NCI-H2029 (cell line): ENCODE measurements at places on chromosomes 2 and 18.

DNA sequence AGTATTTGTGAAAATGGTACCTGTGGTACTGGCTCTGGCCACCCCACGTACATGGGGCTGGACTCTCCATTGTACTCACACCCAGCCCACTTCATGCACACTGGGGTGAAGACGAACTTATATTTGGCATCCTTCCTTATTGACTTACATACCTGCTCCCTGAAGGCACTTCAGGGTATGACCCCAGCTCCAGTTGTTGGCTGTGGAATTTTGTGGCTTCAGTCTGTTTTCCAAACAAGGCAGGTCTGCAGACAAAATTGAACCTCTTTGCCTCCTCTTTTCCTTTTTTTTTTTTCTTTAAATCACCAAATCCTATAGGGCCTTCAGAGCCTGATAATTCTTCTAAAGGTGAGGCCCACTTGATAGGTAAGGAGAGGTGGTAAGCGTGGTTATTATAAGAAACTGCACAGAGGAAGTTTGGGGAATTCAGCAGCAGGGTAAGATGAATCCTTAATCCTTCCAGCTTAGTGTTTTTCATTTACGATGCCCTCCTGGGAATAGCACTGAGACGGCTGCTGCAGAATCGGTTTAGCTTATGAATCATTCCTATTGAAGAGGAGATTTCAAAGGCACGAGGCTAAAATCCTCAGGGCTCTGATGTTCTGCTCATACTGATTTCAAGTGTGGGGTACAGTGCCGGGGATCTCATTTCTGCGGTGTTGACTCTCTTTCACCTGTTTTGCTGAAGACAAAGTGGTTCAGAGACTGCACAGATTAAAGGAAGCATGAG, 55.2 kb downstream of the KIF5C start:
- no peak for DNase-seq

DNA sequence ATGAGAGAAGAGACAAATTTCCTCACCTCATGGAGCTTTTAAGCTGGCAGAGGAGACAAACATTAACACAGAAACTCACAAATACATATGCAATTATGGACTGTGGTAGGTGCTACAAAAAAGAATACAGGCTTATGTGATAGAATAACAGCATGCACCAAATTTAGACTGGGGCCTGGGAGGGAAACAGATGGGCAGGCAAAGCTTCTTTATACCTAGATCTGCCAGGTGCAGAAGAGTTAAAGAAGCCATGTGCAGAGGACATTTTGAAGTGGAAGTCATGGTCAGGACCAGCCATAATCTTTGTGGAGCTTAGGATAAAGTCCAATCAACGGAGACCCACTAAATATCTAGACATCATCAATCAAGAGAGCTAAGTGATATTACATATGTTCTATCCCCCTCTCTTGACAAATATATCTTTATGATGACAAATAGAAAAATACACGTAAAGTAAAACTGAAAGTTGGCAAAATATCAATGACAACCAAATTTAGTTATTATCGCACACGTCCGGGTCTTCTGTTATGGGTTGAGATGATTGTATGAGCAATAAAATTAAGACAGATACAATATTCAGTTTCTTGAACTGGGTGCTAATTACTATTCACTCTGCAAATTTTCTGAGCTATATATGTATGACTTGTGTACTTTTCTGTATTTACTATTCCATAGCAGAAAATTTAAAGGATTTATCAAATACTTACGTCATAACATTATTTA, 44.1 kb downstream of the CD28 start:
- no peak for DNase-seq

GRCh38 chr2:127145280-127145895, 38.4 kb upstream of the BIN1 start:
- DNase-seq = no peak

- no peak for DNase-seq
Observed at GRCh38 chr18:76431437-76432273, 63.4 kb downstream of the ZNF516 start.

DNA sequence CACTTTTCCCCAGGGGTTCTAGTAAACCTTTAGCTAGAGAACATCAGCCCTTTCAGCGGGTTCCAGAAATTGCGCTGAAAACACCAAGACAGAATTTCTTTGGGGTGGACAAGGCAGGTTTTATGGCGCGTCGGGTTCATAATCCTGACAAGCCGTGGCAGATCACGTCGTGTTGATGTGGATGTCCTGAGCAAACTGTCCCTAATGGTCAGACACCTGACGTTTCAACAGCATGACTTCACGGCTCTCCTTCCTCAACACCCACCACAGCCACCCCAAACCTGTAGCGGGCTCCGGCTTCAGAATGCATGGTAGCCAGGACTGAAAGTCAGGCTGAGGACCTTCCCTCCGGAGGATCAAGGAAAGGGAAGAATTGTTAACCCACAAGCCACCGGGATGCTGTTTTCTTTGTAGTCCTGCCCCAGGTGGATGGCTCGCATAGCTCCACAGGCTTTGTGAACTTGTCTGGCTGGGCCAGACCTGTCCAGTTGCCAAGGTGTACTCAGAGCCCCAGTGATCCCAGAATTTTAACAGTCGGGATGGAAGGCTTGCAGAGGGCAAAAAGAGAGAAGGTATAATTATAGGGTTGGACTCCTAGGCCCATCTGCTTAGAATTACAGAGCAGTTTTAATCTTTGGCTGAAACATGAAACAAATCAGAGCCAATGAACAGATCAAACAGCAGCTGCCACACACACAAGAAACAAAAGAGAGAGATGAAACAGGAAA, 1.5 kb downstream of the APCDD1 start:
- no peak for DNase-seq

- no peak for DNase-seq
Observed at GRCh38 chr2:121911036-121911435, 155.6 kb downstream of the TSN start.

DNA sequence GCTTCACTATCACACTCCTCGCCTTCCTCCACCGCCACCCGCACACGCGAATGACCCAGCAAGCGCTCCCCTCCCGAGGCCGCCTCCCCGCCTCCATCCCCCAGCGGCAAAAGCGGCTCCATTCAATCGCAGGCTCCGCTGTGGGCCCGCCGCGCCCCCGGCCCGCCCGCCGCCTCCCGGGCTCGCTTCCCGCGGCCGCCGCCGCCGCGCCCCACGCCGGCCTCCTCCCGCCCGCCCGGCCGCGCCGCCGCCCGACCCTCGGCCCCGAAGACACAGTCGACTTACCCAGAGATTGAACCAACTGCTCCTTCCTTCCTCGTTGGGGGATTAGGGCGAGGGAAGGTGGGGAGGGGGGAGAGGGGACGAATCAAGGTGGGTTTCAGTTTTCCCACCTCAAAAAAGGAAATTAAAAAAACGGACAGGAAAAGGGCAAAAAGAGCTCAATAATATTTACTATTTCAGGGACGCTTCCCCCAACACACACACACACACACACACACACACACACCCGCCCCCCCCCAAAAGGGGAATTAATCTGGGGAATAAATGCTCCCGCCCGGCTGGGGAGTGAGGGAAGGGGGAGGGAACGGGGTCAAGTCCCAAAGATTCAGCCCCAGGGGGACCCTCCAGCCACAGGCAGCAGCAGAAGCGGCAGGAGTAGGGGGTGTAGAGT, 743 bp downstream of the XPO1 start:
- DNase-seq = peak; percentile 36

DNA sequence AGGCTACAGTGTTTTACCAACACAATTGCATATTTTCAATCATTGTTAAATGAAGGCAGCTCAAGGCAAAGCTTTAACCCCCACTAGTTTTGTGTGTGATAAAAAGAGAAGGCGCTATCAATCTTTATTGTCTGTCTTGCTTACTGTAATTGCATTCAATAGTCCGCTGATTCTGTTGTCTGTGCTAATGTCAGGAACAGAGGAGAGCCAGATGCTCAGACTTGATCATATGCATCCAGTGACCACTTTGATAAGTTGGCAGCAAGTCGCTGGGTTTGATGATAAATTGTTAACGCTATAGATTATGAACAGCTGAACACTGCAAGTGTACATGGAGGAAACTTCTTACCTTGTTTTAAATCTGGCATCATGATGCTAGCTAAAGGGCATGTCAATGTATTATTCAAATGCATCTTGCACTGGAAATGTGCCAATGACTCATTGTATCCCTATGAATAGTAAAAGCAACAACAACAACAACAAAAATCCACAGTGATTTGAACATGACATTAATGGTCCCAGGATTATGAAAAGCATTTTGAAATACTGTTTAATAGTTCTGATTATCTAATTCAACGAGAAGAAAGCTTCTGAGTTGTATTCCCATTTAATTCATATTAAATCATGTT, 423.5 kb upstream of the FANCL start:
- DNase-seq = no peak

DNA sequence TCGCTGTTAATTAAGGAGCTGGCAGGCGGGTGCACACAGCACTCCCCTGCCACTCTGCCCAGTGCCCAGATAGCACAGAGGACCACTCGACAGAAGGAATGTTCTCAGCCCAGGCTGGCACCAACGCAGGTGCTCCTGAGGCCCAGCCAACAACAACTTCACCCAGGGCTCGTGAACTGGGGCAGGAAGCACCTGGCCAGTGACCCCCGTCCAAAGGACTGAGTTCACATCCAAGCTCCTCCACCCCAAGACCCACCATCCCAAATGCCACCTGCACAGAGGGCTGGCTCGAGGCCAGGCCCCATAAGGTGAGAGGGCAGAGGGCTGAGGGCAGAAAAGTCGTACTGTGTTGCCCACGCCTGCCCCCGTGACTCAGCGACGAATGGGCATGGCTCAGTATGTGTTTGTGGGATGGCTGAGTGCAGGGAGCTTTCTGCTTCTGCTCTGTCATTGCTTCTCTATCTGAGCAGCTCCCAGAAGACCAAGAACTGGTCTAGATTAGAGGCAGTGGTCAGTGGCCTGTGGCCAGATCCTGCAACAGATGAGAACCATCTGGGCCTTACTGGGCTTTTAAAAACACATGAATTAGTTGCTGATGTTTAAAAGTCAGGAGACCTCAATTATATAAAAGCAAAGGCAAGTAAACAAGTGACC, 68.4 kb downstream of the POLR1A start:
- peak; percentile 38 for DNase-seq

DNA sequence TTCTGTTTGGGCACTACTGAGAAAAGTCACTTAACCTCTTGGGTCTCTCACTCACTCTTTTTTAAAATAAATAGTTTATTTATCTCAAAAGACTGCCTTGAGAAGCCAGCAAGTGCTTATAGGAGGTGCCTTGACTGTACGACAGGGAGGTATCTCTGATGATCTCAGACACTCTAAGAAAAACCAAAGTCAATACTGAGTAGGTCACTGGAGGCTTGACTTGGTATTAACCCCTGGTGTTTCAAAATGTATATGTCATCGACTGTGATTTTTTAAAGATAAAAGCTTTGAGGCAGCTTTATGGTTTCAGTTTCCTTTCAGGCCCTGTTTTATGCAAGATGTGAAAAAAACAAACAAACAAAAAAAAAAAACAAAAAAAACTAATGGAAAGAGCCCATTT, 33.7 kb downstream of the MREG start:
- DNase-seq = no peak

DNA sequence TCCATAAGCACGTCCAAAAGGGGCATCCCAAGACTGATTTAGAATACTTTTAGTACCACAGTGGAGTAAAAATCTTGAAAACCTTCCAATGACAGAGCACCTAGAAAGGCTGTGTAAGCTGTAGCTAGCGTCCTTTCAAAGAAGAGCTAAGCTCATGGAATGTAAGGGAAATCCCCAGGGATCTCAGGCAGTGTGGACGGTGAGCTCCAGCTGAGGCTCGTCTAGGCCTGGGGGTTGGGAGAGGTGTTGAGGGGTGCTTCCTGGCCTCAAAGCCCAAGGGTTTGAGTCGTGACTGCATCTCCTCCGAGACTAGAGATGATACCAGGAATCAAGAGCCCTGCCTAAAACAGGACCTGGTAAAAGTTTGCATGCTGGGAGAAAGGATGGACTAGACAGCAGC, 7.6 kb downstream of the CTIF start:
- no peak for DNase-seq

DNA sequence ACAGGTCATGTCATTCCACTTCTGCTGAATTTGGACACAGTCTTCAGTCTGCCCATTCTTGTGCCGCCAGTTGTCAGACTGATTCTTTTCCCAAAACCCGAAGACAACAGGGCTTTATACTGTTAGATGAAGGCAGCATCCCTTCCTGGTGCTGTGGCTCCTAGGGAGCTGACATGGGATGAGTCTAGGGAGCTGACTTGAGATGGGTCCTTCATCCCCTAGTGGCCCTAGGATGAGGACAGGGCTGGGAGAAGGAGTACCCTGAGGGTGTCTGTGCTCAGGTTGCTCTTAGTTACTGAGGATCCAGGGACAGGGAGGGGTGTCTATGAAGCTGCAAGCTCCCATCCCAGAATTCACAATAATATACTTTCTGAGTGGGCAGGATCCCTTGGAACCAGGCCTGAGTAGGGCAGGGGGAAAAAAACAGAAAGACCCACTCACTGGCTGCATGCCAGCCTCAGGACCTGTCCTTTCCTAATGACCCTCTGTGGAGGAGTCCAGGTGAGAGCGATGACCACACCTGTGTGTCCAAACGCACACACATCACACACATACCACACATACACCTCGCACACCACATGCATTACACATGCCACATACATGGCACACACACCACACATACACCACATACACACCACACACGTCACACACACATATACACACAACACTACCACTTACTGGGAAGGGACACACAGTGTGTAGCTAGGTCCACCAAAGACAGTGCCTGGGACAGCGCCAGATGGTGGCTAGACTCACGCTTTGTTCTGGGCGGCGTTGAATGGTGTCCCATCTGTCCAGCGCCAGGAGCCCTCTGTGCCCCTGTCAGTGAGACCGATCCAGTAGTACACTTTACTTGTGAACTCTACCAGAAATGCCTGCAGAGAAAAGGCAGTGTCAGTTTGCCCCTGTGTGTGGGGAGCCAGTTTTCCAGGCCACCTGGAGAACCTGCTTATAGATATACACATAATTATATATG, 11.1 kb downstream of the CLEC4F start:
- no peak for DNase-seq

DNA sequence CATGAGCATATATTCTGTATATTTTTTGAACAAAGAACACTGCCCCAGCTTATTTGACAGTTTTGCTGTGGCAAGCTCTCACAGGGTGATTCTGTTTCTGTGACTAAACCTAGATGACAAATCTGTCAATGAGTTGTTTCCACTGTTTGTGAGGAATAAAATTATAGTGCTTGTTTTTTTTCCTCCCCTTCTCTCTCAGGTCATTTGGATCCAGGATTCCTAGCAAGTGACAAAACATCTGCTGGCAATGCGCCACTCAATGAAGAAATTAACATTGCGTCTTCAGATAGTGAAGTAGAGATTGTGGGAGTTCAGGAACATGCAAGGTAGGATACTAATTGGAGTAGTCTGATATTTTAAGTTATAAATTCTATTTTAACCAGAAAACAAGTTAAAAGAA, 149.3 kb downstream of the HAUS1 start:
- no peak for DNase-seq
